ENCODE measurements at places on chromosomes 7 and 10.

DNA sequence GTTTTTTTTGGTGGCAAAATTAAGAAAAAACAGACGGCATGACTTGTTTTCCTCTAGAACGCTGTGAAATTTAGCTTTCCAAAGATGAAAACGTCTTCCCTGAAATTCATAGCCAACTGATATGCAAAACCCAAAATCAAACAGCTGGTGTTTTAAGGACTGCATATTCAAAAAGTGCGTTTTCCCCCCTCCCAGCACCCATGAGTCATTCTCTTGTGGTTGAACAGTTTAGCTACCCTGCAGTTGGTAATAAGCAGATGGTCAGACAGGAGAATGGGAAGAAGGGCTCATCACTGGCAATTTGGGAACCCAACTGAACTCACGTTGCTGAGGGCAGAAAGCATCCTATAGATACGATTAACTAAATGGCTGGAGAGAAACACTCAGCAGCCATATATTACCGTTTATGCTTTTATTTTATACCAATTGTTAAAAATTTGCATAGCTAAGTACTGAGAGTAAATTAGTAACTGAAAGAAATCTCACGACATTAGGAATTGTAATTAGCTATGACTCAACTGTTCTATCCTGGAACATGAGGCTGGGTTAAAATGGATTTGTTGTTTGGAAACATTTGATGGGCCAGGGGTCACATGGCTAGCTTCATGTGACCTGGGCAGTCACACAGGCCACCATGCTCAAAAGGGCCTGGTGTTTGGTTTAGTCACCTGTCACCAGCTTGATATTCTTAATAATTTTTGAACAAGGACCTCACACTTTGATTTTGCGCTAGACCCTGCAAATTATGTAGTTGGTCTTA, 343.1 kb downstream of the PHTF2 start:
- no peak for DNase-seq

DNA sequence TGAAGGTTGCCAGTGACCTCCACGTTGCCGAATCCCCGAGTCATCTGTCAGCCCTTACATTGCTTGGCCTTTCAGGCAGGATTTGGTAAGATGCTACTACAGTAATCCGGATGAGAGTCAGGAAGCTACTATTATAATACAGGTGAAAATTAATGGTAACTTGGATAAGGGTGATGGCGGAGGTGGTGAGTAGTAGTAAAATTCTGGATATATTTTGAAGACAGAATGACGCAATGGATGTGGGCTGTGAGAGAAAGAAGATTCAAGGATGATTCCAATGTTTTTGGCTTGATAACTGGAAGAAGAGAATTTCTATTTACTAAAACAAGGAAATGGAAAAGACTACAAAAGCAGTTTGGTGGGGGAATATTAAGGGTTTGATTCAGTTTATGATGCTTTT, 1.4 kb upstream of the DNAJB12 start:
- no peak for DNase-seq

DNA sequence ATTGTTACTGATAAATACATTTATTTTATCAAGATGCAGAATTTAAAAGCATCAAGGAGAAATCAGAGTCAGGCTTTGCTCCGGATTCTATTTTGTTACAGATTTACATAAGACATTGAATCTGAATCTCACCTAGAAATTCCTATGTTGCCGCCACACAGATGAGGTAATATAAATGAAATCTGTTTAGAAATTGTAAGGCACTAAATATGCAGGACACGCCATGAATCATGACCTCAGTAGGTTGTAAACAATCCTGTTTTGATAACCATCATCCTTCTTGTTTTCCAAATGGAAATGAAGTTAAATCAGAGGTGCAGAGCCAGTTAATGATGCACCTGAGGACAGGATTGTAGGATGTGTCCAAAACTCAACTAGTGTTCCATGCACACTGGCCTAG, 778.0 kb downstream of the MAGI2 start:
- DNase-seq, result no peak

- DNase-seq, result no peak
Measured at GRCh38 chr10:1737222-1738061, at the start of gene ADARB2. Gene ADARB2 (minus strand): TSS chr10:1737525.

GRCh38 chr10:67812007-67812406, 26.0 kb downstream of the DNAJC12 start:
- DNase-seq, result no peak
